ENCODE measurements at places on chromosomes 3 and 15. TPM values are rescaled to one million over a fixed set of nuclear protein-coding genes. Genes with fewer than 3 reads are reported as not detected.

DNA sequence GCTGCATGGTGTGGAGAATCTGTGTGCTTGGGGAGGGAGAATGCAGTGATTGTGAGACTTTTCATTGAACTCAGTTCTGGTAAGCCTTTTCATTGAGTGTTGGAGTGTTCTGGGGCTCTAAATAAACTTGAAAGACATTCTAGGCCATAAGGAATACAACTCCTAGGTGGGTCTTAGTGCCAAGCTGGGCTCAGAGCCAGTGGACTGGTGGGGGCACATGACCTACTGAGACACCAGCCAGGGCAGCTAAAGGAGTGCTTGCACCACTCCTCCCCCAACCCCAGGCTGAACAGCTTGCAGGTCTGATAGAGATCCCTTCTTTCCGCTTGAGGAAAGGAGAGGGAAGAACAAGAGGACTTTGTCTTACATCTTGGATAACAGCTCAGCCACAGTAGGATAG lies 21.7 kb upstream of the KPNA4 start:
- H3K36me3 ChIP-seq = no peaks in the 10 kb centered on the region
- H3K4me3 ChIP-seq = no peak overlapping the region
- H3K27ac ChIP-seq = no peak overlapping the region

Gene COLQ
- 1.6 TPM for total RNA-seq

GRCh38 chr15:63909819-63910437 lies 76.2 kb upstream of the HERC1 start:
- H3K27me3 ChIP-seq = peaks cover 3% of the 10 kb centered on the region
- H3K27ac ChIP-seq = peak overlapping the region; percentile 26
- H3K36me3 ChIP-seq = no peaks in the 10 kb centered on the region
- peaks cover 18% of the 10 kb centered on the region for H3K4me1 ChIP-seq

- H3K4me3 ChIP-seq = no peak overlapping the region
- no peaks in the 10 kb centered on the region for H3K4me1 ChIP-seq
- no peaks in the 10 kb centered on the region for H3K36me3 ChIP-seq
- no peak for DNase-seq
These were observed 1.8 kb downstream of the ONECUT1 start for GRCh38 chr15:52788099-52788986.

DNA sequence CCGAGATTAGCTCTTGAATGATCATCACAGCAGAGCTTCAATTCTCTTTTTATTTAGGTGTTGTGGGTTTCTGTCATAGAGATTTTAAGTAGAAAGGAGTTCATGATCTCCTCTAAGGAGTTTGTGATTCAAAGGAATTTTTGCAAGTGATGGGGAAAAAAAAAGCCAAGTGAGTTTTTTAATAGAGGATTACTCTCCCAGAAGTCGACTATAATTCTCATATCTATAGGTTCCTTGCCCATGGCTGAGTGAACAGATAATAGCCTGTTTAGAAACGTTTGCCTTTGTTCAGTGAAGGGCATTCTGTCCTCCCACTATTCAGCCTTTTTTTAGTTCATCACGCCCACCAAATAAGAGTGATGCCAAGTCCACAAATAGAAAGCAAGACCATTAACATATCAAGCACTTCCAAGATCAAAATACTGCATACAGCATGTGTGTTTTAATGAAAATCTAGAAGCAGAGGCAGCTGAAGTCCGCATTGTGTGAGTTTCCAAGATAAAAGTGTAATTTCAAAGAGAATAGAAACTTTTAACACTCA lies 398.4 kb upstream of the CNTN3 start:
- H3K27me3 ChIP-seq = no peaks in the 10 kb centered on the region
- no peak overlapping the region for H3K4me3 ChIP-seq
- no peak for DNase-seq
- H3K36me3 ChIP-seq = no peaks in the 10 kb centered on the region

Gene PPP1R14D
- not detected for total RNA-seq

GRCh38 chr3:50201573-50202315 lies 3.3 kb upstream of the SLC38A3 start:
- no peaks in the 10 kb centered on the region for H3K4me1 ChIP-seq
- no peak overlapping the region for H3K4me3 ChIP-seq
- peaks cover 31% of the 10 kb centered on the region for H3K27me3 ChIP-seq
- H3K36me3 ChIP-seq = no peaks in the 10 kb centered on the region
- no peak overlapping the region for H3K27ac ChIP-seq

Gene PLA2G4E
- not detected for total RNA-seq

GRCh38 chr3:61736506-61736905 lies 175.1 kb downstream of the PTPRG start:
- no peak overlapping the region for H3K27ac ChIP-seq
- DNase-seq = no peak
- no peaks in the 10 kb centered on the region for H3K27me3 ChIP-seq
- H3K4me3 ChIP-seq = no peak overlapping the region
- H3K4me1 ChIP-seq = no peaks in the 10 kb centered on the region

Gene ROPN1
- not detected for total RNA-seq

DNA sequence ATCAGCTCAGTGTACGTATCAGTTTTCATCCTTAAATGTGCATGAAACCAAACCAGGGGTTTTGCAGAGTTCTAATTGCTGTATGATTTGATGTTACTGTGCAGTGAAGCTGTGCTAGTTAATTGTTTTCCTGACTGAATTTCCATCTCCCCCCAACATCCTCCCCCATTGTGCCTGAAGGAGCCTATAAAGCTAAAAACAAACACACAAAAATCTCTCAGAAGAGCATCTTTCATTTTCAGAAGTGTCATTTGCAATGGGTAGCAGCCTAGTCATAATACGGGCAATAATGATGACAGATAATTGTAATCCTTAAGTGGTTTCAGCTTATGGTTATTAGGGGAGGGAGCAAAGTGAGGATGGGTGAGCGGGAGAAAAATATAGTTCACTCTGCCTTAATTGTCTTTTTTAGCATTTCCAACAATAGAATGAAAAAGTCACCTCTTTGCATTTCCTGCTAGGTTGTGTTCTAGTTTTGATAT lies 207.9 kb upstream of the TBL1XR1 start:
- no peak for DNase-seq
- no peaks in the 10 kb centered on the region for H3K36me3 ChIP-seq
- no peak overlapping the region for H3K4me3 ChIP-seq
- H3K27ac ChIP-seq = no peak overlapping the region
- no peaks in the 10 kb centered on the region for H3K27me3 ChIP-seq

Gene MUC13
- not detected for total RNA-seq

- no peak overlapping the region for H3K4me3 ChIP-seq
- no peak for DNase-seq
- peaks cover 82% of the 10 kb centered on the region for H3K36me3 ChIP-seq
- no peak overlapping the region for H3K27ac ChIP-seq
- H3K27me3 ChIP-seq = no peaks in the 10 kb centered on the region
- peaks cover 34% of the 10 kb centered on the region for H3K4me1 ChIP-seq
These were observed 160.0 kb downstream of the TBL1XR1 start for GRCh38 chr3:177037241-177037640.

DNA sequence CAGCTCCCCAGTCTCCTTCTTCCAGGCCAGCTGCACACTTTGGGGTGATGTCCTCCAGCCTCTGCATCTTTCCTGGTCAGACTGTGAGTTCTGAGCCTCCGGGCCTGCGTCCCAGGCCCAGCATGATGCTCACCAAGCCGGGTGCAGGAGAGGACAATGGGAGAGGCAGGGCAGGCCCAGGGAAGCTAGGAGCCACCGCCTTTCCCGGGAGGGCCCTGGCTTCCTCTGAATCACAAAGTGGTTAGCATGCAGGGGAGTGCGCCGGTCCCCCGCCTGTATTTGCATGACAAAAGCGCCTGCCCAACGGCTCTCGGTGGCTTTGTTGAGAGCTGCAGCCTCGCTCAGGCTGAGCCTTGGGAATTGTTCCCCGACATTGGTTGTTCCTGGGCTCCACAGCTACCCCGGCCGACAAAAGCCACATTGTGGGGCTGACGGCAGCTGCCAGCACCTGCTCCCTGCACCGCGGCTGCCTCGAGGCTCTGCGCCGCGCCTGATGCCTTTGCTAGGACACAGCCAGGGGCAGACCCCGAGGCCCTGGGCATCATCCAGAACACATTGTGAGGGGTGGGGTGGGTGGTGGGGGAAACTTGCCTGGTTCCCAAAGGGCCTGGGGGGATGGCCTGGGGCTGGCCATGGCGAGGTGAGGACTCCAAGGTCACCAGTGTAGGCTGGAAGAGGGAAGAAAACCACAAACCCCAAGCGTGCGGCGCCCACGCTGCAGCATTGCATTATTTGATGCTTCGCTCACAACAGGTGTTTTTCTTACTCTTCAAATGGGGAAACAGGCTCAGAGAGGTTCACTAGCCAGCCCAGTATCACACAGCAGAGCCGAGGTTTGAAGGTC lies 20.0 kb upstream of the KLF13 start:
- no peak overlapping the region for H3K4me3 ChIP-seq
- no peak overlapping the region for H3K27ac ChIP-seq
- peaks cover 6% of the 10 kb centered on the region for H3K27me3 ChIP-seq
- H3K36me3 ChIP-seq = no peaks in the 10 kb centered on the region

- peaks cover 16% of the 10 kb centered on the region for H3K4me1 ChIP-seq
- no peaks in the 10 kb centered on the region for H3K27me3 ChIP-seq
- H3K36me3 ChIP-seq = peaks cover 32% of the 10 kb centered on the region
- no peak for DNase-seq
These were observed 26.7 kb downstream of the NRROS start for GRCh38 chr3:196666001-196666867.

Gene KNG1
- total RNA-seq = not detected

- DNase-seq = no peak
- H3K27ac ChIP-seq = no peak overlapping the region
- H3K27me3 ChIP-seq = no peaks in the 10 kb centered on the region
- no peak overlapping the region for H3K4me3 ChIP-seq
- H3K4me1 ChIP-seq = peaks cover 6% of the 10 kb centered on the region
These were observed 1.4 kb downstream of the LCTL start for GRCh38 chr15:66564136-66565041.

DNA sequence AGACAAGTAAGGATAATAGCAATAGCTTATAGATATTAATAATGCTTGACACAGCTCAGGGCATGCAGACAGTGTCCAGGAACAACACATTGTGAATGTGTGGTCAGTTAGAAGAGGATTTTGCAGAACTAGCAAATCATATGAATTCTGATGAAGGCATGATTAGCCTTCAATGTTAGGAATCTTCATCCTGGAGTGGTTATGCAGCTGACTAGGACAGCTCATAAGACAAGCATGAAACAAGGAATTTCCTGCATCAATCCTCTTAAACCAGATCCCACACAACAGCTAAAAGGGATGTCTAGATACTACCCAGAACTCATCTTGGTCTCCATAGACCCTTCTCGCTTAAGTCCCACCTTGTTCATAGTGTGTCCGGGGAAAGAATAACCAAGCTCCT lies 499.0 kb upstream of the ATP11B start:
- no peak overlapping the region for H3K27ac ChIP-seq
- H3K4me1 ChIP-seq = no peaks in the 10 kb centered on the region
- no peak overlapping the region for H3K4me3 ChIP-seq

GRCh38 chr3:51394541-51394940 lies 3.5 kb downstream of the RBM15B start:
- no peak for DNase-seq
- H3K4me1 ChIP-seq = peaks cover 38% of the 10 kb centered on the region
- peak overlapping the region; percentile 57 for H3K27ac ChIP-seq
- H3K27me3 ChIP-seq = no peaks in the 10 kb centered on the region

DNA sequence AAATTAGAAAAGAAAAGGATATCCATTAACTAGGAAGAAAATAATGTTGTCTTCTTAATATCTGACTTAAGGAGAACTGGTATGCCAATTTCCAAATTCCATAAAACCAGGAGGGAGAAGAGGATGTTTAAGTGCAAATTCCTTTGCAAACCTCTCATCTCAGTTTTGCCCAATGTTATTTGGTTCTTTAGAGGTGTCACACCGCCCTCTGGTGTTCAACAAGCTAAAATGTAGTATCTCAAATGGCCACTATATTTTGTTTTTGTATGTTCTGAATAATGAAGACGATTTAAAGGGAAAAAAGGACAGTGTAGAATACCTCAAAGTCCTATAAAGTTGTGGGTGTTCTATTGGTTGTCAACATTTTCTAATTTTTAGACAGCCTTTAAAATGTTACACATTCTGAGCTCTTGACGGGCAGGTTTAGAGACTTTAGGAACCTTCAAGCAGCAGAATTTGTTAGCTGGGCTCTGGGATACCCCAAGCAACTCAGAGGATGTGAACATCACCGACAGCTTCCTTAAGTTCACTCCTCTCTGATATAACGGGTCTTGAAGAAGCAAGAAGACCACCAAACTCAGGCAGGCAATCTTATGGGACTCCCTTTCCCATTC lies 458.3 kb downstream of the MFSD1 start:
- H3K27ac ChIP-seq = no peak overlapping the region
- H3K36me3 ChIP-seq = no peaks in the 10 kb centered on the region
- H3K27me3 ChIP-seq = peaks cover 4% of the 10 kb centered on the region
- DNase-seq = no peak
- H3K4me3 ChIP-seq = no peak overlapping the region

DNA sequence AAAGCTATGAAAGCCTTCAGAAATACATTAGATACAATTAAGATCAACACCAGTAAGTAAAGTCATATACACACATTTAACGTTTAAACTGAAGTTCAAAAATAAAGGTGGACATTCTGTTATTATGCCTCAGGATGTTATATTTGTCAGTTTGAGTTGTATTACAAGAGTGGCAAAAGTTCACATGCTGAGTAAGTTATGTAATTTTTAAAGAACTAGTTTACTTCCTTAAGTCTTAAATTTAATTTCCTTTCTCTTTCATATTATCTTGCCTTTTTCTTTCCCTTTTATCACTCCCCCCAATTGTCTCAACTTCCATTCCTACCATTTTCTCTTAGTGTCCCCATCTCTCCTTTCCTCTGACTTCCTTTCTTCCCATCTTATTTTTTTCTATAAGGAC lies 4.9 kb upstream of the GPR87 start:
- no peak overlapping the region for H3K4me3 ChIP-seq
- no peaks in the 10 kb centered on the region for H3K27me3 ChIP-seq
- no peak for DNase-seq
- peaks cover 48% of the 10 kb centered on the region for H3K4me1 ChIP-seq
- H3K27ac ChIP-seq = no peak overlapping the region
- no peaks in the 10 kb centered on the region for H3K36me3 ChIP-seq

Gene UCN2
- total RNA-seq = 0.11 TPM

DNA sequence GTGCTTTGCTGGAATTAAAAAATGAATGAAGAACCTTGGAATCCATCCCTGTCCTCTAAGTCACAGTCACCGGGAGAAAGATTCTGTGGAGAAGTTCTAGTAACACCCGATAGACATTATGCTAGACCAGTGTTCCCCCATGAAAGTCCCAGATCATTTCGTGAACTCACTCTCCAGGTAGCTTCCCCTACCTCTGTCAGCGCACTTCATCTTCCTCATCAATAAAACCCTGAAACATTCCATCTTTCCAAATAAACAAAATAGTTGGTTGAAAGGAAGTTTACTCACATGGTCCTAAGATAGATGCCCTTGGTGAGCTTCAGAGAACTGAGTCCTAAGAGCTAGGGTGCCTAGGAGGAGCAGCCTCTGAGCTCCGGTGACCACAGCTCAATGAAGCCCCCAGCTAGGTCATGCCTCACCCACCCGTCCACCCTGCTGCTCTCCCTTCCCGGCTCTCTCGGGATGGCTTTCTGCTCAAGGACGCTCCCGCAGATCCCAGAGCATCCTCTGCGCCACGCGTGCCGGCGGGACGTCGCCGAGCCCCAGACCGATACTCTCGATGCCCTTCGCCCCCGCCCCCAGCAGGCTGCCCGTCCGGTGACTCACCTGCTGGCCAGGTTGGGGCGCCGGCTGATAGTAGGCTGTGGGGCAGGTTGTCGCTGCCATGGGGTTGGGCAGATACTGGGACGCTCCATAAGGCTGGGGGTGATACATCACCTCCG lies 776 bp downstream of the VGLL3 start:
- peaks cover 6% of the 10 kb centered on the region for H3K4me1 ChIP-seq
- no peak overlapping the region for H3K4me3 ChIP-seq
- no peak overlapping the region for H3K27ac ChIP-seq
- H3K36me3 ChIP-seq = no peaks in the 10 kb centered on the region
- peaks cover 38% of the 10 kb centered on the region for H3K27me3 ChIP-seq

All from activated T-helper 2 cell treated with anti-CD3 and anti-CD28 coated beads, Interferon-gamma antibody, Interleukin-2, Interleukin-4, amounts not matched to agents 10 μg/mL and 5 μg/mL and 100 μg/mL, durations not matched to agents 14 hours and 24 hours and 36 hours (primary cell).